Endothelial cell of umbilical vein (primary cell): ENCODE measurements at places on chromosomes 6 and 20. TPM values are rescaled to one million over a fixed set of nuclear protein-coding genes. Genes with fewer than 3 reads are reported as not detected.

ATP6V1G2 gene
- 0.84 and 1.4 TPM in 2 replicates for total RNA-seq

TMEM200A gene
- total RNA-seq: 0.74 and 0.75 TPM in 2 replicates

DNA sequence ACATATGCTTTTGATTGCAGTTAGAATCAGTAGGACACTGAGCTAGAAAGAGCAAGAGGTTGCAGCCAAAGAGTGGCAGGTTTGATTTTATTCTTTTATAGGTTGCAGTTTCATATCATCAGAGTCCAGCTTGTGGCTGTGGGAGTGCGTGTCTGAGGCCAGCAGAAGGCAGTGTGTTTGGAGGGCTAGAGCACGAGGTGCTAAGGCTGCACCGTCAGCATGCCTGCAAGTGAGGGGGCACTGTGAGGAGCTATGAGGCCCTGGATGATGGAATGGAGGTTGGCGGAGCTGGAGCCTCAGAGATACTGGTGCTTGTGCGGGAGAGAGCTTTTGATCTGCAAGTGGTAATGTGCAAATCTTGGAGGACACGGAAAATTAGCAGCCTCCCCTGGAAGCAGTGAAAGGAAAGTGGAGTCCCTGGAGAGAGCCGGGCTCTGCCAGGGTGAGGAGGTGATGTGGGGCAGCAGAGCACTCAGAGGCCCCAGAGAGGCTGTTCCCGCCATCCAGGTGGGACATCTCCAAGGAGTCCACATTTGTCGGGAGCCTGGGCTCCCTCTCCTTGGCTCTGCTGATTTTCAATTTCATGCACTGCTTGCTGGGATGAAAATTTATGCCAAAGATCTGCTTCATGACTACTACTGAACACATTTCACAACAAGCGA is 43.6 kb downstream of the PXDC1 start:
- DNase-seq: no peak

FGD2 gene
- total RNA-seq: not detected in 2 replicates
